ENCODE measurements at places on chromosomes 2 and 18.

GRCh38 chr2:85537600-85538506 lies 1.1 kb upstream of the MAT2A start:
- DNase-seq, result peak; percentile 10

DNA sequence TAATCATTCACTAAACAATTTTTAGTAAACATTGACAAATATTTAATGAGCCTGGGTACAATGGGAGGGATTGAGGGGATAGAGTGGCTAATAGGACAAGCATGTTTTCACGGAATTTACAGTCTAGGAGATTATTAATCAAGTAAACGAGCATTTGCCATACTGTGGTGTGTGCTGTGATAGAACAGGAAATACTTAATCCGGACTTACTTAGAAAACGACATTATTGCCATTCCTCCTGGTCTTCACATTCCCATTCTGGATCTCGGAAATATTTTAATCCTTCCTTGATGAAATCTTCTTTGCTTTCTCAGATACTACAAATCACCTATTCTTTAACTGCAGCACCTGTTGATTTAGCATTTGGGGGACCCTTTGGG lies 905 bp downstream of the TTLL4 start:
- no peak for DNase-seq

DNA sequence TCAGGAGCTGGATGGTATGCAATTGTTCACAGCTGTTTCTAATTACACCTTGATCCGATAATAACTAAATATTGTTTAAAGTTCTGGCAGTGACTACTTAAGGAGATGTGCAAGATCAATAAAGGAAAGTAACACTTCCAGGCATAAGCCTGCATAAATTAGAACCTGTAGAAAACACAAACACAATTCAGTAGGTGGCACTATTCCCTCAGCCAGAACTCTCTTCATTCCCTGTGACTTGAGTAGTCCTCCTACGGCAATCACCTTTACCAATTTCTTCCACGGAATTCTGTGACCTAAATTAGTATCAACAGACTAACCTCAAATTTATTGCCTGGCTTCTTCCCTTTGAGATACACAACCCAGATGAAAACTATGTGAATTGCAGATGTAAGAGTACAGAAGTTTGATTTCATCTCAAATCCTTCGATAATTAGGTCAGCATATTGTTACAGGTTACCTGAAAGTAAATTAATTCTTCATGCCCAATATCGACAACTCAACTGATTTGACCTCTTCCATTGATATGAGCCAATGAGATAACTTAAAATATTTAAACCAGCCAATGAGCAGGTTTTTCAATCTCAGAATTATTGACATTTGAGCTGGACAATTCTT lies 137.8 kb downstream of the PID1 start:
- DNase-seq, result no peak

DNA sequence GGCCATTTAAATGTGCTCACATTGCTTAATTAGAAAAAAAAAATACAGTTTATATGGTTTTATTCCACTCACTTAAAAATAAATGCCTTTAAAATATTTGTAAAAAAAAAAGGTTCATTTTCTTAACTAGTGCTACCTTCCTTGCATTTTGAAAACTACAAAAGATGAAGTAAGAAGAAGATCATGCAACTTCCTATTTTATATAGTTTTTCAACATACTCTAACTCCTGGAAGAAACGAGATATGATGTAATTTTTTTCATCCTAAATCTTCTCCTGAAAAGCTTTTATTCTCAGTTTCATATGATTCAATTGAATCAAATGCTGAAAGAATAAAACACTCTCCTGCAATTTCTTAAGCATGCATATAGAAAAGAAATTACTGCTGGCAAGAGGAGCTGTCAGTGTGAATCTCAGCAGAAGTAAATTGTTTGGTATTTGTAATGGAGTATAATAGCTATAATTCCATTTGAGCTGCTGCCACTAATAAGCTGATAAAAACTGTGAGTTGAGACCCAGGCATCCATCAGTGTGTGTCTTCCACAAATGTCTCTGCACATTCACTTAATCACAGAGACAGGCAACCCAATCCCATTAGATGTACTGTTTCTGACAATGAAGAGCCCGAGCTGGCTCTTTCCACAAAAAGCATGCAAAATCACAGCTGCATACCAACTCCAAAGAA lies 3.7 kb downstream of the FTCDNL1 start:
- no peak for DNase-seq

DNA sequence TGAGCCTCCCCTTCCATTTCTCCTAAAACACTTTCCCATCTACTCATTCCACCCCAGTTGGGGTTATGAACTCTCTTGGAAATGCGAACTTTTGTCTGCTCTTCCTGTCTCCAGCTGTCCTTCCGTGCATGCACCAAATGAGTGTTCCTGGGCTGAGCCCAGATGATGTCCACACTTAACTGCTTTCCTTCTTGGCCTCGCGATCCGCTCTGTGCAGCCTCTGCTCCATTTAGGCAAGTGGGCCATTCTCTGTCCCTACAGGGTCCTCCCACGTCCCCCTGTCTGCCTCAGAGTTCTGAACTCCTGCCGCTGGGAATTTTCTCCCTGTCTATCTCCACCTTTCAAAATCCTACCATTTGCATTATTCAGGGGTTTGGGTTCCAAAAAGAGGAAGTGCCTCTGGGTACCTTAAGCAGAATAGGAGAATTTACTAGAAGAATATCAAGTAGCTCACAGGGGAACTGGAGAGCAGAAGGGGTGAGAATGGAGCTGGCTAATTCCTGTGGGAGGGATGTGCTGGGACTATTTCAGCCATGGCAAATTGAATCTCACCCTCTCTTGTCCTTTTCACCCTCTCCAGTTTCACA lies 4.7 kb upstream of the NCK2 start:
- DNase-seq, result no peak

GRCh38 chr2:59884166-59884565 lies 669.3 kb downstream of the BCL11A start:
- DNase-seq, result no peak

- DNase-seq, result no peak
Observed at GRCh38 chr2:30766666-30767065, 40.6 kb downstream of the CAPN13 start.

GRCh38 chr2:1808981-1809422 lies 64.7 kb upstream of the PXDN start:
- DNase-seq, result no peak

GRCh38 chr2:127740665-127741288 lies 39.5 kb downstream of the SFT2D3 start:
- DNase-seq, result no peak

DNA sequence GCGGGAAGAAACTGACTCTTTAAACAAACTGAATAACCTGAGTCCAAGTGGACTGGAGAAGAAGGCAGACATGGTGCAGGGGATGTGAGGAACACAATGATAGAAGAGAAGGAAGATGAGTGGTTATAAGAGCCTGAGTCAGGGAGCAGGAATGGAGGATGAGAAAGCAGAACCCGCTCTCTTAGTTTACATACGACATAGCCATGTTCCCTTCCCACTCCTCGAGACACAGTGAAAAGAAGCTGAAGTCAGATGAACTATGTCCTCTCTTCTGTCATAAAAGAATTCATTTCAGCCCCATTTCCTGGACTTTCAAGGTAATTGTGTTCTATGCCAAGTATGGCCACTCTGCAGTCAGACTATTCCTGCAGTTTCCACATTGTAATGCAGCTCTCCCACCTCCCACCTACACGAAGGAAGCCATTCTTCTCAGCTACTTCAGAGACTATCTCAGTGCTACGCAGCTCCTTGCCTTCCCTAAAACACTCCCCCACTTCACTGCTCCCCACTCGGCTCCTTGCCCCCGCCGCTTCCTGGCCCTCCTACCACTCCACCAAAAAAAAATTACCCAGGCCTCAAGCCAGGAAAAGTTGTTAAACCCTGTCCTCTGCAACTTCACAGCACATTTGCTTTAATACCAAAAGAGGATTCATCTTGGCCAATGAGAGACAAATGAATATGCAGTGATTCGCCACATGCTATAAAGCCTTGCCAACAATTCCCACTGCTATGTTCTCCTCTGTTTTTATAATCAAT lies 323.4 kb upstream of the EPHA4 start:
- no peak for DNase-seq

- DNase-seq, result no peak
Observed at GRCh38 chr2:239053801-239054503, 206.1 kb downstream of the TWIST2 start.

GRCh38 chr2:69567157-69567908 lies 76.2 kb downstream of the AAK1 start:
- no peak for DNase-seq

DNA sequence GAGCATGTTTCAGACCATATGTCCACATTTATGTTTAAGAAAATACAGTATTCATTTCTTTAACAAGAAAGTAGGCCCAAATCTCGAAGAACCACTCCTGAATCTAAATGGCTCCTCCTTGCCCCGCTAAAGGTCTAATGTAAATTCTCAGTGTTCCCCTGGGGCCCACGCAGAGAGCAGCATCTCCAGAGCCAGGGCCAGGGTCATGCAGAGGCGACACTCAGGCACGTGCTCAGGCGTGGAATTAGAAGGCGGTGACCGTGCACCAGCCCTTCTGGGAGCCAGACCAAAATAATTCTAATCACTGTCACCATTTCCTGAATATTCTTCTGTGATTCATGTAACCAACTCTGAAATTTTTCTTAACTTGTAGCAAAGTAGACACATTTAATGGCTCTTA lies 68.3 kb upstream of the MYT1L start:
- no peak for DNase-seq

GRCh38 chr2:31384771-31385276 lies 29.7 kb downstream of the XDH start:
- no peak for DNase-seq

DNA sequence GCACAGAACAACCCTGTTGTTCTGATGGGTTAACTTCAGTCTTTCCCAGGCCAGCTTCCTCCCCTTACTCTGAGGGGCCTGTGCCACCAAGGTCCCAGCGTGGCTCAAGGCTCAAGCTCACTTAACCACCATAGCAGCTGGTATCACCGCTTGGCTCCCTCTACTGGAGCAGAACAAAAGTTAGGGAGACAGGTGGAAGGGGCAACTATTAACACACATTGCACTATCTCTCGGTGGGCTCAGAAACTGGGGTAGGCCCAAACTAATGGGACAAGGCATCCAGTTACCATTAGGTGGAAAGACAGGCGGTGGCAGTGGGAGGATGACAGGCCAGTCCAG lies 88.7 kb upstream of the ATL2 start:
- no peak for DNase-seq

- no peak for DNase-seq
Observed at GRCh38 chr2:239780236-239780994, 244.7 kb downstream of the NDUFA10 start.

GRCh38 chr2:240752209-240752608 lies 60.5 kb downstream of the AQP12A start:
- DNase-seq, result no peak

- DNase-seq, result no peak
Observed at GRCh38 chr2:23696752-23697045, 230.2 kb downstream of the ATAD2B start.

DNA sequence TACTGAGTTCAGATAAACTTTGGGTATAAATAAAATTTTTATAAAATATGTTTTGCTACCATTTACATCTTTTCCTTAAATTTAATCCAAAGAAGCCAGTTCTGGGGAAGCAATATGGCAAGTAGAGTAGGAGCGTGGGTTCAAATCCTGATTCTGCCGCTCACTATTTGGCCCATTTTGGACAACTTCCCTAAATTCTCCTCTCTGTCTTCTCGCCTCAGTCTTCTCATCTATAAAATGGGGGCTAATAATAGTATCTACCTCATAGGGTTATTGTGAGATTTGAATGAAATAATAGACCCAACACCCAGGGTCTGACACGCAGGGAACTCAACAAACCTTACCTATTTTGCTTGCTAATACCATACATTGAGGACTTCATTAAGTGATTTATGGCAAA lies 59.7 kb downstream of the ACTR2 start:
- DNase-seq, result no peak

- DNase-seq, result no peak
Observed at GRCh38 chr2:107323946-107324565, 438.1 kb upstream of the ST6GAL2 start.

DNA sequence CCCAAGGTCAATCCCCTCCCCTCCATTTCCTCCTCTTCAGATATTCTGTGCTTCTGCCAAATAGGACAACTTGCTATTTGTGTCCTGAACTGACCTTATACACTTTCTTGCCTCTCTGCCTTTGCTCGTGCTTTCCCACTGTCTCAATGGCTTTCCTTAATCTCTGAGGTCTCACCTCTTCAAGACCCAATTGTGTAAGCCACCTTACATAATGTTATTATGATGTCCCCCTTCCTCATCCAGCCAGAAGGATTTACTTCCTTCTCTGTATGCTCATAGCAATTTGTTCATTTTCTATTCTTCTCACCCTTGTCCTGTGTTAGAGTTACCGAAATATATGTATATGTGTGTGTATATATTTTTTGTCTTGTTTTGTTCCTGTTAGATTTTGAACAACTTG lies 26.9 kb upstream of the DARS1 start:
- DNase-seq, result no peak

DNA sequence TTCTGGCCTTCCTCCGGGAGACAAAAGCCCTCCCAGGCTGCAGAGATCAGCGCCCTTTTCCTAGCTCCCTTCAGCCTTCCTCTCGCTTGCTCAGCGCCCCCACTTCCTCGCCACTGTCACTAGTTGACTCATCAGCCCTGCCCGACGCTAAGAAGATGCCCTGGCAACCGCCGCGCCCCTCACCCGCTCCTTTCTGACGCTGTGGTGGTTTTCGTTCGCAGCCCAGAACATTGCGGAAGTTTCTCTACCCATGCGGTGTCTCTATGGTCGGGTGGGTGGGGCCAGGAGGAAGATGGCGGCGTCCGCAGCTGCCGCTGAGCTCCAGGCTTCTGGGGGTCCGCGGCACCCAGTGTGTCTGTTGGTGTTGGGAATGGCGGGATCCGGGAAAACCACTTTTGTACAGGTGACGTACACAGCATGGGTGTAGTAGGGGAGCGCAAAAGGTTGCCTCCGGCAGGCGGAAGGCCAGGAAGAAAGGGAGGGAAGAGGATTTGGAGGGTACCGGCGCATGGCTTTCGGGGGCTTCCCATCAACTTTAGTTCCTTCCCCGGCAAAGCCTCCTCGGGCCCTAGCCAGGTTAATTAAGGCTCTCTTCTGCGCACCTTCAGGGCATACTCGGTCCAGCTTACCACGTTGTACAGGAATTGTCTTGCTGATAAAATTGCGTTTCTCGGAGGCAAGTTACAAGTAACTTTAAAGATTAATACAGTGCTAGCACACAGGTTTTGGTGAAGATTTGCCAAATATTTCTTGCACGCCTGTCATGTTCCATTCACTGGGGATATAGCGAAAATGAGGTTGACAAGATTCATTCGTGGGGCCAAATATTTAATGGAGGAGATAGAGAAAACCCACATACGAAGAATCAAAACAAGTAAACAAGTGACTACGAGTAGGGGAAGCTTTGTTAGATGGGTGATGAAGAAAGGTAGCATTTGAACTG lies at the start of the genes CCDC121 and GPN1:
TSS of gene CCDC121 (minus strand) at position 246 of the 943 bp plus-strand sequence. CDS start 1,213 bp downstream, outside the sequence.
TSS of gene GPN1 (plus strand) at position 284 of the 943 bp plus-strand sequence. CDS start at position 293, 9 bp downstream.
- peak; percentile 93 for DNase-seq

GRCh38 chr2:113876503-113877387 lies 13.1 kb upstream of the ACTR3 start:
- DNase-seq, result no peak

- no peak for DNase-seq
Observed at GRCh38 chr2:160199683-160200389, at the start of gene ITGB6. TSS of gene ITGB6 (minus strand) at chr2:160200272. CDS start at chr2:160200063, 209 bp downstream.

DNA sequence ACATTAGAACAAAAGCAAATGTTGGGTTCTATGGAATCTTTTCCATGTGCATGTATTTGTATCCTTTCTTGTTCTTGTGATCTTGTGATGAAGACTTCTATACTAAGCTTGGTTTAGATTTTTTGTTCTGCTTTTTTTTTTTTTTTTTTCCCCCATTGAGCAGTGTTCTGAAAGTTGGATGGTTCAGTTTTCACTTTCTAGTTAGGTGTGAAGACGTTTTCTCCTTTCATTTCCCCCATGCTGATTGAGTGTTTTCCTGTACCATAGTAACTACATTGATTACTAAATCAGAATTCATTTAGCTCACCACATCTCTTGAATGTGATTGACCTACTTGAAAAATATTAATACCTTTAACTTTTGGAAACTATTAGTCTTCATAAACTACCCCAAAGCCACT lies 34.1 kb downstream of the NOP58 start:
- DNase-seq, result no peak
